ENCODE measurements at places on chromosomes 16 and 17. TPM values are rescaled to one million over a fixed set of nuclear protein-coding genes. Genes with fewer than 3 reads are reported as not detected.

ACSM2A gene
- total RNA-seq: not detected

GRAPL gene
- 4.3 TPM for total RNA-seq

LDHD gene
- 55.3 TPM for total RNA-seq

SMIM5 gene
- 4.1 TPM for total RNA-seq

PRSS33 gene
- total RNA-seq: not detected

ASPA gene
- total RNA-seq: 3.5 TPM

PRSS27 gene
- 6.9 TPM for total RNA-seq

DNA sequence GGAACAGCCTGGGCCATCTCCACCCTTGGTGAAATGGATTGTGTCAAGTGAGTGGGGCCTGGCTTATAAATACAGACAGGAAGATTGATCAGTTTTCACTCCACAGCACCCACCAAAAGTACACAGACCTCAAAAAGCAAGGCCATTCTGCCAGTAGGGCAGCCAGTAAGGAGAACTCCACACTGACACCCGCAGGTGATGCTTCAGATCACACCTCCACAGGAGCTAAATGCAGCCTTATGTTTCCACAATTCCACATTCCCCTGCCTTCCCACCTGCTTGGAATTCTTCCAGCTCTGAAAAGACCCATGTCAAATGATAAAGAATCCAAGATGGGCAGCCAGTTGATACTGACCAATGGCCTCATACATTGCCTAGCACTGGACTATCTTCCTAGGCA, 191.1 kb downstream of the ZFHX3 start:
- no peaks in the 10 kb centered on the region for H3K27me3 ChIP-seq
- DNase-seq: no peak
- no peak overlapping the region for H3K4me3 ChIP-seq

DNA sequence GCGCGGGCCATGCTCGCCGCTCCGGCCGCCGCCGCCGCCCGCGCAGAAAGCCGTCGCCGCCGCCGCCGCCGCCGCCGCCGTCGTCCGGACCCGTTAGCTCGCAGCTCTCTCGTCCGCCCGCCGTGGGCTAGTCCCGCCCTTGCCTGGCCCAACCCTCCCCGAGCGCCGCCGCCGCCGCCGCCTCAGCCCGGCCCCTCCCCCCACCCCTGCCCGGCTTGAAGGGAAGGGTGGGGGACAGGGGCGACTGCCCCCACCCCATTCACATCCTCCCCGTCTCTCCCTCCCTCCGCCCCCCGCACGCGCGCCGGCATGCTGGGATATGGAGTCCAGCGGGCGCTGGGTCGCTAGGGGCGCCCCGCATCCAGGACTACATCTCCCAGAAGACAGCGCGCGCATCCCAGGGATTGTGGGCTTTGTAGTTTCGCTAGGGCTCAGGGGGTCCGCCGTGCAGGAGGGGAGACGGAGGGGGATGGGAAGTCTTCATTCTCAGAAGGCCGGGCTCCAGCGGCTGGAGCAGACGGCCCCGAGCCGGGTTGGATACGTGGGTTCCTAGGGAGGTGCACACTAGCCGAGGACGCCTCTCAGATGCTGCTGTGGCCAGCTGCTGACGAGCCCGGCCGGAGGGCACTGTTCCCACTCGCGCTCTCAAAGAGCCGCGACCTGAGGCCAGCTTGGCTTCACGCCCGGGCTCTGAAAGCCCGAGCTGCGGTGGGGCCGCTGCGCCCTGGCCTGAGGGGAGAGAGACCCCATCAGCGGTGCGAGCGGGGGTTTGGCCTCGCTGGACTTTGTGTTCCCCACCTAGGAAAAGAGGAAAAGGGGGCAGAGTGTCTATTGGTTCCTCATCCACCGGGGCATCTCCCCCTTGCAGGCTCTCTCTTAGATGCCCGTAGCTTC, at the start of gene ST3GAL2:
Gene ST3GAL2, minus strand, starts transcription at position 132 of the 894 bp plus-strand sequence. CDS start 40,570 bp downstream, outside the sequence.
- DNase-seq: peak; percentile 87
- no peaks in the 10 kb centered on the region for H3K4me1 ChIP-seq
- H3K27me3 ChIP-seq: no peaks in the 10 kb centered on the region
- peak within 1 kb of the TSS; percentile 55 for H3K27ac ChIP-seq

- no peak overlapping the region for H3K27ac ChIP-seq
- DNase-seq: no peak
- H3K36me3 ChIP-seq: no peaks in the 10 kb centered on the region
- no peaks in the 10 kb centered on the region for H3K4me1 ChIP-seq
- H3K27me3 ChIP-seq: peaks cover 9% of the 10 kb centered on the region
These were observed 1.2 kb upstream of the PRR35 start for GRCh38 chr16:559021-559380.

GRCh38 chr17:4066210-4066609, 76.6 kb downstream of the ZZEF1 start:
- peaks cover 21% of the 10 kb centered on the region for H3K36me3 ChIP-seq
- no peaks in the 10 kb centered on the region for H3K27me3 ChIP-seq
- no peak overlapping the region for H3K27ac ChIP-seq

- no peak for DNase-seq
- H3K4me3 ChIP-seq: no peak overlapping the region
- H3K27me3 ChIP-seq: no peaks in the 10 kb centered on the region
These were observed 8.1 kb upstream of the KDM8 start for GRCh38 chr16:27195076-27195741.

- no peak overlapping the region for H3K4me3 ChIP-seq
- DNase-seq: no peak
- no peaks in the 10 kb centered on the region for H3K4me1 ChIP-seq
- H3K27ac ChIP-seq: no peak overlapping the region
These were observed 259.0 kb upstream of the MYOCD start for GRCh38 chr17:12406623-12407215.

GRCh38 chr16:89373355-89374110, 116.8 kb downstream of the ANKRD11 start:
- no peak overlapping the region for H3K27ac ChIP-seq
- H3K27me3 ChIP-seq: no peaks in the 10 kb centered on the region
- no peak overlapping the region for H3K4me3 ChIP-seq
- no peaks in the 10 kb centered on the region for H3K36me3 ChIP-seq
- DNase-seq: no peak

- no peak overlapping the region for H3K4me3 ChIP-seq
- no peaks in the 10 kb centered on the region for H3K4me1 ChIP-seq
- H3K27me3 ChIP-seq: no peaks in the 10 kb centered on the region
- H3K27ac ChIP-seq: no peak overlapping the region
- no peaks in the 10 kb centered on the region for H3K36me3 ChIP-seq
These were observed 3.0 kb downstream of the ICAM2 start for GRCh38 chr17:64017381-64017980.

GRCh38 chr17:14203388-14203787, 33.3 kb downstream of the CDRT15 start:
- H3K36me3 ChIP-seq: no peaks in the 10 kb centered on the region
- H3K27me3 ChIP-seq: no peaks in the 10 kb centered on the region
- no peak overlapping the region for H3K27ac ChIP-seq
- no peak overlapping the region for H3K4me3 ChIP-seq

GRCh38 chr17:48540213-48540612, 4.7 kb downstream of the HOXB2 start:
- no peak overlapping the region for H3K4me3 ChIP-seq
- no peaks in the 10 kb centered on the region for H3K36me3 ChIP-seq
- no peaks in the 10 kb centered on the region for H3K27me3 ChIP-seq

DNA sequence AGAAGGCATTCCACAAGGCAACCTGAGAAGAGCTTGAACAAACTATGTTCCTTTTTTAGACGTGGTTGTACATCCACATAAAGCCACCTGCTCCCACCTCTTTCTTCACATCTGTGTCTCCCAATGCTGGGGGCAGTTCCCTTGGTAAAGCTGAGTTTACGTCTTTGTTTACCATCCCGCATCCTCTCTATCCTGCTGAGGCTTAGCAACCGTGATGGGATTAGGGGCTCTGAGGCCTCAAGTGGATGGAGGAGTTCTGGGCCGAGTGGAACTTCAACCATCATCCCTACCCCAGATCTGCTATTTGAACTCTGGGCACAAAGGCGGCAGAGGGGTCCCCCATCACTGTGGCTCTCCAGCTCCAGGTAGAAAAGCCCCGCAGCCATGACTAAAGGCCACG, 94.2 kb upstream of the CREBBP start:
- no peak overlapping the region for H3K4me3 ChIP-seq
- DNase-seq: no peak
- H3K27me3 ChIP-seq: no peaks in the 10 kb centered on the region
- no peak overlapping the region for H3K27ac ChIP-seq

- no peak overlapping the region for H3K27ac ChIP-seq
- H3K4me1 ChIP-seq: no peaks in the 10 kb centered on the region
- no peaks in the 10 kb centered on the region for H3K27me3 ChIP-seq
- H3K4me3 ChIP-seq: no peak overlapping the region
These were observed 59.0 kb downstream of the ELAC2 start for GRCh38 chr17:12958786-12959185.

- peak overlapping the region; percentile 97 for H3K27ac ChIP-seq
- H3K4me3 ChIP-seq: peak overlapping the region; percentile 87
- H3K36me3 ChIP-seq: peaks cover 9% of the 10 kb centered on the region
These were observed 1.3 kb downstream of the USP36 start for GRCh38 chr17:78839235-78839761.

DNA sequence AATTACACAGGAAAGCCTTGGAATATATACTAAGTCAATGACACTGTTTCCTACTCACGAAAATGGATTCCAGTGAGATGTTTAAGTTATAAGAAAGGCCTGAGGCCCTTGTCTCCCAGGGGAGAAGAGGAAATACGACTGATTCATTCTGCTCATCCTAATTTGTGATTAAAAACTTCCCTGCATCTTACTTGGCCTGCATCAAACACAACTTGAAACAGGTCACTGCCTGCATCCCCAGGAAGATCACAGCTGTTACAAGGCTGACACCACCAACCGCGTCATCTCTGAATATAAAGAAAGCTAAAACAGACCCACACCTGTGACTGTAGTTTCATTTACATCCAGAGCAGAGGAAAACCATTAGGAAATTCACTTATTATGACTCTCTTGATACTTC, 121.9 kb downstream of the DNAH3 start:
- no peaks in the 10 kb centered on the region for H3K36me3 ChIP-seq
- H3K27me3 ChIP-seq: no peaks in the 10 kb centered on the region
- no peak overlapping the region for H3K27ac ChIP-seq
- no peaks in the 10 kb centered on the region for H3K4me1 ChIP-seq

DNA sequence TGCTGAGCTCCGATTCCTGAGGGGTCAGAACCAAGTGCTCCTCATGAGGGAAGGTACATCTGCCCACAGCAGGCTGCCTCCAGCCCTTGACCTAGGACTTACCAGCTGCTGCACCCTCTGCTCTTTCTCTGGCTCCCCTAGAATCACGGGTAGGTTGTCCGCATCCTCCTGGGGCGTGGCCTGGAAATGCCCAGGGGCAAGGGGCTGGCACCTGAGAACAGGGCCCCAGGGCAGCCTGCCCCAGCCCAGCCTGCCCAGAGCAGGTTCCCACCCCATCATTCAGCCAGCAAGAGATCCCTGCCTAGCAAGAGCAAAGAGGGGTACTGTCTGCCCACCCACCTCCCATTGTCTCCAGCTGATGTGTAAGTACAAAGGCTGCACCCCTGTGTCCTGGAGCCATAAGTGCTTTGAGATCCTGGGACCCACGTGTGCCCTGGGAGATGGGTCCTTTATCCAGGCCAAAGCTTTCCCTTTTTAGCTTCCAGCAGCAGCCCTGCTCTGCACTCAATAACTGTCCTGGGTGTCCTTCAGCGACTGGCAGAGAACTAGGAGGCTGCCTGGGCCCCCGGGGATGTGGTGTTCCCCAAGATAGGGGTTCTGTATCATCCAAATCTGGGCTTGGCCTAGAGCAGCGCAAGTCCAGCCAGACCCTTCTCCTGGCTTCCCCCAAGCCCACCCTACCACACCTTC, 5.1 kb downstream of the TSPOAP1 start:
- H3K27ac ChIP-seq: peak overlapping the region; percentile 67
- no peak for DNase-seq
- H3K36me3 ChIP-seq: no peaks in the 10 kb centered on the region

- H3K4me3 ChIP-seq: no peak overlapping the region
- H3K27me3 ChIP-seq: no peaks in the 10 kb centered on the region
- DNase-seq: no peak
- H3K27ac ChIP-seq: no peak overlapping the region
These were observed 13.2 kb downstream of the B3GNT9 start for GRCh38 chr16:67137605-67138004.

DNA sequence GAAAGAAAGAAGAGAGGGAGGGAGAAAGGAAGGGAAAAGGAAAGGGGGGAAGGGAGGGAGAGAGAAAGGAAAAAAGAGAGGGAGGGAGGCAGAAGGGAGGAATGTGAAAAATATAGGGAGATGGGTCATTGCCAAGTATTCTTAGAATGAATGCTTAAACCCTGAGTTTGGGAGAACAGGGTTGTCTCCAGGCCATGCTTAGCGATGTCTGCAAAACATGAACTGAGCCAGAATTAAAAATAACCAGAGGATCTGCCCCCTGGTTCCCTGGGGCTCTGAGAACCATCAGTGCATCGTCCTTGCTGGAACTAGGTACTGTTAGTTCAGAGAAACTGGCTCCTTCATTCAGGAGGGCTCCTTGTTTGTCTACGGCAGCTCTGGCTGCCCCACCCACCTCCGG, 170.4 kb downstream of the IRX5 start:
- H3K36me3 ChIP-seq: no peaks in the 10 kb centered on the region
- no peak overlapping the region for H3K4me3 ChIP-seq
- no peak overlapping the region for H3K27ac ChIP-seq
- no peak for DNase-seq

DNA sequence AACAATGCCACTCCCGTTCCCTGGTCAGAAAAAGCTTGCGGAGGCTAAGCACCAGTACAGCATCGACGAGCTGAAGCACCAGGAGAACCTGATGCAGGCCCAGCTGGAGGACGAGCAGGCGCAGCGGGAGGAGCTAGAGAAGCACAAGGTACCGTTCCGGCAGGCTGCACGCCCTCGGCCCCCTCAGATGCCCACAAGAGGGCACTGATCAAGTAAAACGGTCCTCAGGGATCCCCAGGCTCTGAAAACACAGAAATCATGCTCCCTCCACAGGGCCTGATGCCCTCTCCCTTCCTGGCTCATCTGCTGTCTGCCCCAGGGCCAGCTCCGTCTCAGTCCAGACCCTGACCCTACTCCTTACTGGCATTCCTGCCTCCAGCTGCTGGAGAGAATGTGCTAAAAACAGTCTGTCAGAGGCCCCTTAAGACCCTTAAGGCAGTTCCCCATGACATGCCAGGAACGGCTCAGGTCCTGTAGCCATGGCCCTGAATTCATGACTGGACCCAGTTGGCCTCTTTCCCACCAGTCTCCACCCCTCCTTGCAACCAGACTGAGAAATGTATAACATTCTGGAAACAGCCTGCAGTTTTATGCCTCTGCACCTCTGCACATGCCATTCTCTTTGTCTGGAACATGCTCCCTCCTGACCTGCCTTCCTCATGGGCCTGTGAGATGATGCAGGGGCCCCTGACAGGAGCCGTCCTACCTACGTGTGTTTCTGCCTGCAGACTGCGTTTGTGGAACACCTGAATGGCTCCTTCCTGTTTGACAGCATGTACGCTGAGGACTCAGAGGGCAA, 21.8 kb downstream of the DRC3 start:
- no peak for DNase-seq
- no peak overlapping the region for H3K4me3 ChIP-seq
- no peaks in the 10 kb centered on the region for H3K4me1 ChIP-seq
- no peaks in the 10 kb centered on the region for H3K36me3 ChIP-seq
- H3K27ac ChIP-seq: no peak overlapping the region

DNA sequence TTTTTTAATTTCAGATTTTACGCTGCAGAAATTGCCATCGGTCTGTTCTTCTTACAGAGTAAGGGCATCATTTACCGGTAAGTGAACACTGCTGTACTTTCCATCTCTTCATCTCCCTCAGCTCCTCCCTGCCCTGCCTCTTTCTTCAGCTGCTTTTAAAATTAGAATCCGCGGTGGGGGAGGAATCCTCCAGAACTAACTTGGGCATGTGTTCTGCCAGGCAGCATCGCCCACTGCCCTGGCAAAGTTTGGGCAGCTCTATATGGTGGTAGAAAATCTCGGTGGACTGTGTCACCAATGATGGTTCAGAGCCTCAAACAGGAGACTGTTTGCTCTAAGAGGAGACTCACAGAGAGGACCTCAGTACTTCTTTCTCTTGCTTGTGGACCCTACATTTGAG, 81.6 kb upstream of the CACNG3 start:
- H3K27me3 ChIP-seq: no peaks in the 10 kb centered on the region
- no peaks in the 10 kb centered on the region for H3K4me1 ChIP-seq
- no peak overlapping the region for H3K4me3 ChIP-seq
- H3K27ac ChIP-seq: no peak overlapping the region

Data from prostate gland (tissue), 2 donors.